Right lung (tissue), 10 donors: ENCODE measurements at places on chromosomes 6 and 20.

DNA sequence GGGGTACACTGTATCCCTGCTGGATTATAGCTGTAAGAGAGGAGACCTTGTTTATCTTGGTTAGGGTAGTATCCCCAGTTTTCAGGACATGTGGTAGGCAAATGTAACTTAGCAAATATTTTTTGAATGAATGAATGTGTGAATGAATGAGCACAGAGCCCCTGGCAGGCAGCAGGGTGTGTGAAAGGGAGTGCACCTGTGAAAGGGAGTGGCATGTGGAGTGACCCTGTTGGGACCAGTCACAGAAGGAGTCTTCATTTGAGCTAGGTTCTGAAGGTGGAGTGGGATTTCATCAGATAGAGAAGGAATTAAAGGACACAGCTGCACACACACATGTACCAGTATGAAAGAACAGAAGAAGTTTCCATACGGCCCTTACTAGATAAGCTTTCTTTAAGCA lies 4.9 kb downstream of the SMAP1 start:
- no peak for DNase-seq

DNA sequence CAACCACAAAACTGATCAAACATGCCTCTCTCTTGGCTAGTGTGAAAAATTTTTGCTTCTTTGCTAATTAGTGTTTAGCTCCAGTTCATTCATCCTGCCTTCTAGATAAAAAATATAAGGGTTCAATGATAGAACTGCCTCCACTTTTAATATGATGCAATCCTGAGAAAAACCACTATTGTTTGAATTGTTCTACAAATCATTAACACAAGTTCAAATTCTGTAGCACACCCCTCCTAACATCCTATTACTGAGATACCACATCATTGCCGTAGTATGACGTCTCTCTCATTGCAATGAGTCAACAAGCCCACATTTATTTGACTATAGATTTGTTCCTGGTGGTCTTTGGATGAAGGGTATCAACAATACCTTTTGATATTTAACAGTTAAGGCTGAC lies 365.8 kb upstream of the OPRM1 start:
- DNase-seq, result no peak

DNA sequence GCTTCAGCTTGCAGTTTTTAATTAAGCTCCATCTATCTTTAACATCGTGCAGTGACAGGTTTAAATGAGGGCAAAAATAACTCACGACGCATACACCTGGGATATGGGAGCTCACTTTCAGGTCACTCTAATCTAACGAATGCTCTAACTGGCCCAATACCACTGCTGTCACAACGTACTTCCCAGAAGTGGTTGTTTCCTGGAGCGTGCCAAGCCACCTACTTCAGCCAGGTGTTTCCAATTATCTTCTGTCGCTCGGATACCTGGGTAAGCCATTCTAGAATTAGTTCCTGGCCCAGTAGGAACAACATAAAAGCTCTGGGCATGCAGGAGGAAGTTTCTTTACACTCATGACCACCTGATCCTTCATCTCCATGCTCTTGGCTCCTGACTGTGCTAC lies 147.4 kb downstream of the FOXC1 start:
- no peak for DNase-seq

DNA sequence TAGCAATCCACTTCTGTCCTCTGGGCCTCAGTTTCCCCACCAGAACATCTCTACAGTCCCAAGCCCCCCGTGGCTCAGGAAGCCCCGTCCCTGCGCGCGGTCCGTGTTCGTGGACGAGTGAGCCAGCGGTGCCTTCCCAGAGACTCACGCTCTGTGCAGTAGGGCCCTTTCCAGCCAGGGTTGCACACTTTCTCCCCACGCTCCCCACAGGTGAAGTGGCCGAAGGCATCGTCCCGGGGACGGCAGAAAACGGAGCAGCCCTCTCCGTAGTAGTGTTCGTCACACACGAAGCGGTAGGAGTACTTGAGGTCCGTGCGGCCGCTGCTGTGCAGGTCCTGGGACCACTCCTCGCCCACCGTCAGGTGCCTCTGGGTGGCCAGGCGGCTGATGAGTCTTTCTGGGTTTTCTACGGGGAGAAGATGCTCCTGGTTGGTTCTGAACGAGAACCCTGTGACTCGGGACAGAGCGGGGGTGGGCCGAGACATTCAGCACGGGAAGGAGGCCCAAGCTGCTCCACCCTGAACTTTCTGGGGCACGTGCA lies 2.7 kb downstream of the DLL1 start:
- DNase-seq, result no peak

- no peak for DNase-seq
These were observed 73.5 kb downstream of the EFHC1 start for GRCh38 chr6:52493669-52494068.
